ENCODE measurements at places on chromosomes 4 and X.

GRCh38 chr4:156983366-156983765, 11.8 kb upstream of the PDGFC start:
- DNase-seq = no peak

DNA sequence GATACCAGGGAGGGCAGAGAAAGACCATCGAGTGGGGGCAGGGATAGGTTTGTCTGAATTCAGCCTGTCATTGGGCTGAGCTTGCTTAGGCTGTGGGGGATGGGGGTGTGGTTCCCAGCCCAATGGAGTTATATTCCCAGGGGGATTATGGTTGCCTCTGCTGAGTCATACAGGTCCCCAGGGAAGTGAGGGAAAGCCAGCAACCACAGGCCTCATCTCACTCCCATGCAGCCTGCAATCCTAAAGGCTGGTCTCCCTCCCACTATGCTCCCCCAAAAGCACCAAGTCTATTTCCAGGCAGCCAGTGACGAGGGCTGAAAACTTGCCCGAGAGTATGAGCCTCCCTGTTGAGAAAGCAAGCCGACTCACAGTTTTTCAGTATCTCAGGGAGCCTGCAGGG, 39.3 kb downstream of the AFM start:
- DNase-seq = no peak

DNA sequence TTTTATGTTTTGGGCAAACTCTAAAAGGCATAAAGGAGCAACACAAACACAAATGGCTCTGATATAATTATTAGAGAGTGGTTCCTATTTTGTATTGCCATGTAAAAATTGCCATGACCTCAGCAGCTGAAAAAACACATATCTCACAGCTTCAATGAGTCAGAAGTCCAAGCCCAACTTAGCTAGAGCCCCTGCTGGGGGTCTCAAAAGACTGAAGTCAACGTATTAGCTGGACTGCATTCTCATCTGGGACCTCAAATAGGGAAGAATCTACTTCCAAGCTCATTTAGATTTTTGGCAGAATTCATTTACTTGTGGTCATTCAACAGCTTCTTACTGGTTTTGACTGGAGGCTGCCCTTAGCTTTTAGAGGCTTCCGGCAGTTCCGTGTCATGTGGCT, 47.4 kb downstream of the FREM3 start:
- DNase-seq = no peak

- no peak for DNase-seq
Observed at GRCh38 chr4:19324184-19324583, 927.5 kb upstream of the SLIT2 start.

DNA sequence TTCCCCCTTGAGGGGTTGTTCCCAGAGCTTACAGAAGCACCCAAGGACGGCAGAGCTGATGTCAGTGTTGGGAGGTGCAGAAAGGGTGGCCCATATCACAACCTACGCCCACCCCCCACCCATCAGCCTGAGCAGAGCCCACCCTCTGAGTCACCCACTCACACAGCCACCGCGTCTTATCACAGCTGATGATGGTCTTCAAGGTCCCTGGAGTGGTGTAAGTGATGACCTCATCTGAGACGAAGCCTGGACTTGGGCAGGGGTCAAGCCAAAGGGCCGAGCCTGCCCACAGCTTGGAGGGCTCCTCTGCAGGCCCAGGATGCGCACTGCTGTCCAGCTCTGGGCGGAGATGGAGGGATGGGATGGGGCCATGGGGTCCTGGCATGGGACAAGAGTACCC, 3.0 kb upstream of the HTRA3 start:
- no peak for DNase-seq

GRCh38 chr4:108172753-108173598, 4.2 kb upstream of the LEF1 start:
- peak; percentile 66 for DNase-seq

- no peak for DNase-seq
Observed at GRCh38 chr4:48133669-48134068, 381 bp downstream of the TXK start.

- DNase-seq = no peak
Observed at GRCh38 chr4:53592122-53592521, 836 bp upstream of the LNX1 start.

GRCh38 chrX:24777660-24778059, 83.9 kb downstream of the POLA1 start:
- no peak for DNase-seq

GRCh38 chrX:18017411-18017810, 156.3 kb upstream of the RAI2 start:
- DNase-seq = no peak

DNA sequence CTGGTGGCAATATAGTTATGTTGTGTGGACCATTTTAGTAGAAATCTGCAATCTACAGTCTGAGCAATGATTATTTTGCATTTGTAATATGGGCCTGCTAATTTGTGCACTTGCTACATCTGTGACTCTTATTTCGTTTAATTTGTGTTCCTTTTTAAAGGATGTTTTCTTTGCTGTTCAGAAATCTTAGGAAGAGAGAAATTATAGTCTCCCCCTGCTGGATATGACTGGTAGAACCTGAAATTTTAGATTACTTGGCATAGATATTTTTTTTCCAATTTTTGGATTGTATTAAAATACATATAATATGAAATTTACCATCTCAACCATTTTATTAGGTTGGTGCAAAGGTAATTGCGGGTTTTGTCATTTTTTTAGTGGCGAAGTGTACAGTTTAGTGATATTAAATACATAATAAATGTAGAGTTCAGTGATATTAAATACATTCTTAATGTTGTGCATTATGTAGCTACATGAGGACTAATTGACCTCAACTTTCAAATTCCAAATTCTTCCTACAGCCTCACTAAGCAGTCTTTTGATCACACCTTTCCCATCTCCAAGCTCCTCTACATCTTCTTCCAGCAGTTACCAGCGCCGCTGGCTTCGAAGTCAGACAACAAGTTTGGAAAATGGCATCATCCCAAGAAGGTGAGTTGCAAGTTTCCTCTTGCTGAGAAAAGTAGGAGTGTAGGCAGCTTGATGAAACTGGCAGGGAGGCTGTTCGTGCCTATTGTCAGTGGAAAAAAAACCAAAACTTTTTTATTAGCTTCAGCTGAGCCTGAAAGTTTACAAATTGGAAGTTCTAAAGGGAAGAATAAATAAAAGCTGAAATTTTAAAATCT, 82.2 kb downstream of the FNIP2 start:
- peak; percentile 43 for DNase-seq

DNA sequence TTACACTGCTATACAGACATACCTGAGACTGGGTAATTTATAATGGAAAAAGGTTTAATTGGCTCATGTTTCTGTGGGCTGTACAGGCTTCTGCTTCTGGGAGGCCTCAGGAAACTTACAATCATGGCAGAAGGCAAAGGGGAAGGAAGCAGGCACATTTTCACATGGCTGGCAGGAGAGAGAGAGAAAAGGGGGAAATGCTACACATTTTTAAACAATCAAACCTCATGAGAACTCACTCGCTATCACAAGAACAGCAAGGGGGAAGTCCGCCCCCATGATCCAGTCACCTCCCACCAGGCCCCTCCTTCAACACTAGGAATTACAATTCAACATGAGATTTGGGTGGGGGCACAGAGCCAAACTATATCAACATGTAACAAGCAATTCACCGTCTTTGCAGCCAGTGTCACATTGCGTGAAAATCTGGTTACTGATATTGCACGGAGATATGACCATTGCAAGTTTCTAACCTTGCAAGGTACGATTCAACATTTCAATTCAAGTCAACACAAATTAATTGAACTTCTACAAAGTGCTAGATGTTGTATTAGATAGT, 61.7 kb upstream of the RELL1 start:
- no peak for DNase-seq

GRCh38 chr4:128950796-128951195, 141.3 kb downstream of the JADE1 start:
- DNase-seq = no peak

DNA sequence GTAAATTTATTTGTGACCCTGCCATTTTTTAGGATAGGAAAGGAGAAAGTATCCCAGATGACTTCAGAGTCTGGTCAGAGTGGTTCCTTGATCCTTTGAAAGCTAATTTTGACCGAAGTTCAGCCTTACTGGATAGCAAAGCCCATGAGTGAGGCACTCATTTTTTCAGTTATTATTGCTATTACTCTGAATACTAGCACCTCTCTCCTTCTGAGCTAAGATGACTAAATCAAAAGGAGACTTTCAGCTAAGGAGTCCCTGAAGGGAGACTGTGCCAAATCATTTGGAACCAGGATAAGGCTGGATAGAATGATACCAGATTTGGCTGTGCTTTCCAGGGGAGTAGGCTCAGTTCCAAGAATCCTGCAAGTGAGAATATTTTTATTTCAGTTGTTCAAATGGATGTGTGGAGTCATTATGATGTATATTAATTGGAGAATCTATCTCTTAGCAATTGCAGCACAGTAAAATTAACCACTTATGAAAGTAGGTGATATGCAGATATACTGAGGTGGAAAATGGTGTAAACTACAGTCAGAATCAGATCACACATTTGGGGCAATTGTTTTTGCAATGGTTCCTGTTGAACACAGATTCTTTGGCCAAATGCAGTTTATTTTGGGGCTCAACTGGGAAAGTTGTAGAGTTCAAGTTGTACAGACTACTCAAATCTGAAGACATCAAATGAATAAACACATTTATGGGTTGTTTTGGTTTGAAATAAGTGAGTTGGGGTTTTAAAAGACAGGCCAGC, 1.2 kb downstream of the P2RY10 start:
- DNase-seq = no peak

- no peak for DNase-seq
Observed at GRCh38 chr4:143382596-143382995, 45.9 kb downstream of the GAB1 start.

DNA sequence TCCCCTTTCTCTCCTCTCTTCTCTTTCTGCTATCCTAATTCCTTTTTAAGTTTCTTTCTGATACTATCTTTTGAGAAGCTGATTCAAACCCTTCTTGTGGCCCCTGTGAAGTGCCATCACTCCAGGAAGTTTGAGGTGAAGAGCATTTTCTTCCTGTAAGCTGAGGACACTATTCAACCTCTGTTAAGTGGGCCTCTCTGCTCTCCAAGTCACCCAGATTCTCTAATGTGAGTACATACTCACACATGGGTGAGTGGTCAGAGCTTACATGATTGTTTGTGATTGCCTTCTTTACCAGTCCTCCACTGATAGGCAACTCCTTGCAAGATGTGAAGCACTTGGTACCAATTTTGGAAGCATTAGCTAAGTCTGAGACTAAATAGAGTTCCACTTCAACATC, 18.4 kb upstream of the SMIM10L2A start:
- DNase-seq = no peak

DNA sequence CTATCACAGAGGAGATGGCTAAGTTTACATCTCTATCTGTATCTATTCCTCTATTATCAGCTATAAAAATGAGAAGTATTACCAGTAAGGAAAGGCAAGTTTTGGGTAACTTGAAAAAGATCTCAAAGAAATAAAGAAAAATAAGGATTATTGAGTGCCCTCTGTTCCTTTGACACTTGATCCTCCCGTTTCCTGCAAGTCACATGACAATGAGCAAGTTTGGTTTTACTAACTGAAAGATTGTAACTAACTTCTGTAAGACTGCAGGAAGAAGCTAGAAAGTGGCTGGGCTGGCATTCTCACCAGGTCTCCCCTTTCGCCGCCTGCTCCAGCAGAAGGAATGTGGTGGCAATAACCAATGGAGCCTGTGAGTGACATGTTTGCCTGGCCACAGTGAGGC, 59.2 kb downstream of the ARHGAP24 start:
- no peak for DNase-seq

GRCh38 chrX:82711457-82711856, 796.6 kb upstream of the POU3F4 start:
- no peak for DNase-seq

DNA sequence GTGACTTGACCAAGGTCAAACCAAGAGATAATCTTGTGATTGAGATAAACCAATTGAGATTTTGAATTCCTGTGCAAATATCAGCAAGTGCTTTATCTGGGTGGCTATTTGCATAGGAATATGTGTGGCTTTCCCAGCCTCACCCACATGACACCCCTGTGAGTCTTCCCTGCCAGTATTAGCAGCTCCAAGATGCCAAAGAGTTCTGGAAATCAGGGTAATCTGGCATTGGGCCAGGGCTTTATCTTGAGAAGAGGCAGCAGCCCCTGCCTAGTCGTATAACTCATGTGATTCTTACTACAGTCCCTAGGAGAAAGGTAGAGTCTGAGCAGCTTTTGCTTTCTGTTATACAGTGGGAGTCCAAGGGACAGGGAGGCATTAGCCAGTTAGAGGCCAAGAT, 87.7 kb downstream of the RLIM start:
- DNase-seq = no peak

GRCh38 chr4:87717276-87718031, 67.4 kb downstream of the DMP1 start:
- DNase-seq = no peak

- no peak for DNase-seq
Observed at GRCh38 chr4:110268790-110269189, 70.4 kb upstream of the ELOVL6 start.

GRCh38 chr4:148064451-148064850, 332.6 kb downstream of the ARHGAP10 start:
- DNase-seq = no peak

DNA sequence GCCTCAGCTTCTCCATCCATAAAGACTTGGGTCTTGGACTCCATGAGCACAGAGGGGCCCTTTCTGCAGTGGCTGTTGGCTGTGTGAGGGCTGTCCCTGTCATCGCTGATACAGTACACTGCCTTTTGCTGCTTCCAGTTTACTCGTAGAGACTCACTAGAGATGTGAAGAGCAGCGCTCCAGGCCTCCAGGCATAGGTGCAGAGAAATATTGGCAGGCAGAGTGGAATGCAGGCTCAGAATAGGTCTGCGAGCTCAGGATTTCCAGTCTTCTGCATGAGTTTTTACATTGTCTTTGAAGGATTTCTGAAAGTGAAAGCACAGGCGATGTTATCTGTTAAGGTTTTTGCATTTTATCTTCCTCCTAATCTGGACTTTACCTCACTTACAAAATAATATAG, 97.4 kb downstream of the AASDH start:
- DNase-seq = no peak

DNA sequence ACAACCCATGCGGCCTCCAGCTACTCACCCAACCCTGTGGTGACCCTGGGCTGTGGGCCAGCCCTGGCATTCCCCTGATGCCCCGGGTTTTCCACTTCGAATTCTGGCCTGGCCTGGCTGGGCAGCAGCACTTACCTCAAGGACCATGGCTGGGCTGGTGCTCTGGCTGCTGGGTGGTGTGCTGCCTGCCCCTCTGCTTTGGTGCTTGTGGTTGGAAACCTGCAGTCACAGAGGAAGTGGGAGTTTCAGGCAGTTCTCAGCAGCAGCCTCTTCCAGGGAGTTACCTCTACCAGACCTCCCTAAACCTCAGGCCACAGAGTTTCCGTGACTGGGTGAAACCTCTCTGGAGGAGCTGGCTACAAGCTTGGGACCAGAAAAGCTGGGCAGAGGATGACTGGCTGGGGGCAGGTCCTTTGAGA, at the start of gene CXCR3:
TSS of gene CXCR3 (minus strand) at position 209 of the 419 bp plus-strand sequence. CDS start at position 147, 62 bp downstream.
- peak; percentile 61 for DNase-seq

GRCh38 chrX:53449632-53450031, 15.5 kb upstream of the HSD17B10 start:
- no peak for DNase-seq

DNA sequence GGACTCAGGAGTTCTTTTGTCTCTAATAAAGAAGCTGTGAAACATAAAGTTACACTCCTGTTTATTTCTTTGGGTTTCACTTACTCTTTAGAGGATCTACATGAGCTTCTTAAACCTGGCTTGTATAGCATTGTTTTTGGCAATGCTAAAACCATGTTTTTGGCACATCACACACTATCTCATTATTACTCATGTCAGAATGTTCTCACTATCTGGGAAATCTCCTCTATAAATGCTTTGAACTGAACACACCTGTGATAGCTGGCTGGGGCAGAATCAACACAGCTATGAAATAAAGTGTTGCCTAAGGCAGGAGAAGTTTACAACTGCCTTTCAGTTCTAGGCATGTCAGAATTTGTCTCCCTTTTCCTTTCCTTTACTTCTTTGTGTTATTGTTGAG, 52.6 kb downstream of the SULT1B1 start:
- no peak for DNase-seq

Measured in CD4-positive, alpha-beta T cell treated with Interleukin-21 for 1 hour (primary cell).